Fibroblast of pulmonary artery (primary cell): ENCODE measurements at places on chromosomes 4 and X.

DNA sequence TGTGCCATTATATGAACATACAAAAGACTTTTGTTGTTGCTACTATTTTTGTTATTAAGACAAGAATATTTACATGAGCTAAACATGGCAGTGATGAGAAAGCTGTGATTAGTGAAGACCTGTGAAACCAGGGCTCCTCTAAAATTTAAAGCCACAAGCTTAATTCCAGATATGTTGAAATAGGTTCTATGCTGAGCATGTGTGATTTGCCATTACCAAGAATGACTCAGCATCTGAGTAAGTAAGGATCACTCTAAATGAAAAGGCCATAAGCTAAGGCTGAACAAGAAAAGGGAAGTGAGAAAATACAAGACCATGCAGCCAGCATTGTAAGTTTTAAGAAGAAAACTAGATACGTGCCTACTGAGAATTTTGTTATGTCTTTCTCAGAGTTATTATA lies 75.9 kb upstream of the CAMK2D start:
- peak; percentile 89 for DNase-seq

DNA sequence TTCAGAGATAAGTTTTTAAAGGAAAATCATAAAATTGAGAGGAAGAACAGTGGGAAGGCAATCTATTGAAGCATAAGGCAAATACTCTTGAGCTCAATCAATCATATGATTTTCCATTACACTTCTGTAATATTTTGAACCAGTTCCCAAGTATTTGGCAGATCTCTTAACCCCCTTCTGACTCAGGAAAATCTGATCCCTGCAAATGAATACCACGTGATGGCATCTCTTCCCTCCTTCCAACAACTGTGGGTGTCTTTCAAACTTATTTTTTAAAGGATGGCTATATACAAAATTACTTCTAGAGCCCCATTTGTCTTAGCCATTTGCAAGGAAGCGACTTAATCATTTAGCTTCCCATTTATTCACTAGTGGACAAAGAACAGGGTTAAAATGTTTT lies 41.9 kb downstream of the AMOT start:
- no peak for DNase-seq

GRCh38 chr4:36325926-36326325 lies 44.5 kb downstream of the DTHD1 start:
- DNase-seq: no peak

- no peak for DNase-seq
Measured at GRCh38 chrX:150324919-150325318, 38.2 kb upstream of the MAMLD1 start.

DNA sequence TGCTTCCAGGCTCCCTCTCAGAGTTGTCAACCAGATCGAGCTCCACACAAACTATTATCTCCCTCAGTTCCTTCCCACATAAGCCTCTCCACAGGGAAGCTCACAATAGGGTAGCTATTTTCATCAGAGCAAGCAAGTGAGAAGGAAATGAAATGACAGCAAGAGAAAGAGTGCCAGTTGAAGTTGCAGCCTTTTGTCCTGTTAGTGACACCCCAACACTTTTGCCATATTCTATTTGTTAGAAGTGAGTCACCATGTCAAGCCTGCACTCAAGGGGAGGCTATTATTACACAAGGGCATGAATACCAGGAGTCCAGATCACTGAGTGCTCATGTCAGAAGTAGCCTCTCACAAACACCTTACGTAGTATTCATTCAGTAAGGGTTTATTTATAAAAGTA lies 266.3 kb upstream of the NOCT start:
- peak; percentile 39 for DNase-seq

DNA sequence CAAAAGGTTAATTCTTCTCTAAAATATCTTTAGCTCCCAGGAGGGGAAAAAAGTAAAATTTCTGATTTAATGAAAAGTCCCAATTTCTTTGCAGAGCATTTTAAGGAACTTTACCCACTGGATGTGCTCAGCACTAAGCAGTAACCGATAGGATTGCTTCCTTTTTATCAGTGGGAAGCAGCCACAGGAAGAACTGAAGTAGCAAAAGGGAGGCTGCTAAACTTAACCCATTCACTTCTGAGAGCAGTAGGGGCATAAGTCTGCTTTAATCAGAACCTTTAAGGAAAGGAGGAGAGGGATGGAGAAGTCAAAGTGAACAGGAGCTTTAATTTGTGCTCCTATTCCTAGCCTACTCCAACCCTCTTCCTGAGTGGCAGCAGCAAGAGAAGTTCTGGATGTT lies at the start of gene F8:
Gene F8 (minus strand): TSS at position 139 of the 400 bp plus-strand sequence. CDS start 171 bp downstream, outside the sequence.
- no peak for DNase-seq
